ENCODE measurements at places on chromosomes 13 and 19.

DNA sequence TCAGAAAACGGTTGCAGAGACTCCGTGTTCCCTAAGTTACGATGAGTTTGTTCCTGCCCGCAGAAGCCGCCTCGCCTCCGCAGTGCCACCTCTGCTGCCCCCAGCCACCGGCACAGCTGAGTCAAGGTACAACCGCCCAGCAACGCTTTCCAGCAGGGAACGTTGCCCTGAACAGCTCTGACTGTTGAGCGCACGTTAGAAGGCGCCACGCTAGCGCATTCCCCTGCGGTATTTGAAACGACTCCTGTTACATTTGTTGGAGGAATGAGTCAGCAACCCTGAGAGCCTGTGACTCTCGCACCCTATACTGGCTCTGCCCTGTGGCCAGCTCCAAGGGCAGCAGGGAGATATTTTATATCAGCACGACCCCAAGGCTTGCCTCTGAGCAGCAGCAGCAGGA, 302.8 kb downstream of the TEX29 start:
- no peak for DNase-seq

- DNase-seq: peak; percentile 82
Observed at GRCh38 chr19:48635263-48635965, 1.8 kb downstream of the DBP start.

DNA sequence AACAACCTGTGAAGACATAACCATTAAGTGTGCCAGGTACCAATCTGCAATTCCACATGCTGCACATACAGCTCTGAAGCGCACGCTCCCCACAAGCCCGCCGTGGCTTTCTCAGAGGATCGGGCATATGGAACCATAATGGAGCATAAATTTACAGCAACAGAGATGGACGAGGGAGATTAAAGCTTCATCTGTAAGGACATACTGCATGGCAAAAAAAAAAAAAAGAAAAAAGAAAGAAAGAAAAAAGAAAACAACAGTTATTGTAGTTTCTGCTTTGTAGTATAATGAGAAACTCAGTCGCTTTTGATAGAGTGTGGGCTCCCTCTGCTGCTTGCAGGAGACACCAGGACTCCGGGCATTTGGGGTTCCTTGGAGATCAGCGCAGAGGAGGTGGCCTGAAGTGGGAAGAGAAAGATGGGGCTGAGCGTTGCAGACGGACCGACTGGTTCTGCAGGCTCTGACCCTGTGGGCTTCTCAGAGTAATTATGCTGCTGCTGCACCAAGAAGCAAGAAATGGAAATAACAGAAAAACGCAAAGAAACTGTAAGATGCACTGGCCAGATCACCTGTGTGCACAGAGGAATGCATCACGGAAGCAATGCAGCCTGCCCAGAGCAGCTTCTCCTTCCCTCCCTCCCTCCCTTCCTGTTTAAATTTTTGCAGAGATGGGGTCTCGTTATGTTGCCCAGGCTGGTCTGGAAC, 10.8 kb upstream of the PDCD5 start:
- peak; percentile 78 for DNase-seq

- DNase-seq: peak; percentile 31
Observed at GRCh38 chr13:52845334-52845761, 3.1 kb downstream of the PCDH8 start.

- DNase-seq: no peak
Observed at GRCh38 chr19:55228403-55229031, at the start of gene TMEM86B. TSS of gene TMEM86B (minus strand) at chr19:55228763. CDS start at chr19:55228741, 22 bp downstream.

DNA sequence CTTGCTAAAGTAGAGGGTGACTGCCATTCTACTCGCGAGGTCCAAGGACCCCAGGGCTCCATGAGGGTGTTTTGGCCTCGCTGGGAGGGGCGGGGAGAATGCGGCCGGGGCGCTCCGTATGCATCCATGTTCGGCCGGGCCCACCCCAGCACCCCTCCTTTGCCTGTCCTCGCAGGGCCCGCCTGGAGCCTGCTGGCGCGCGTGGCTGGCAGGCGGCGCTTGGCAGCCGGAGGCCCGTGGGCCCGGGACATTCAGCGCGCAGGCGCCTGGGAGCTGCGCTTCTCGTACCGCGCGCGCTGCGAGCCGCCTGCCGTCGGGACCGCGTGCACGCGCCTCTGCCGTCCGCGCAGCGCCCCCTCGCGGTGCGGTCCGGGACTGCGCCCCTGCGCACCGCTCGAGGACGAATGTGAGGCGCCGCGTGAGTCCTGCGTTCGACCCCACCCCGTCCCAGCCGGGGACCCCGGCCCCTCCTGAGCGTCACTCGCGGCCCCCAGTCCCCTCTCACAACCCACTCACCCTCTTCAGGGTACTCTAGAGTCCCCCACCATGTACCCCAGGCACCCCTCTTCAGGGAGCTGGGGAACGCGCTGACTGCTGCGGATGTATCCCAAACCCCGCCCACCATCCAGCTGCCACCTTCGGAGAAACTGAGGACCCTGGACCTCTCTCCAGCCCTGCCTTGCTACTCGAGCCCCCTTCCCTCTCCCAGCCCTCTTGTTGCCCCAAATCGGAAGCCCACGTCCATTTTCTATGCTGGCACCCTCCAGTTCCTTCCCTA, 4.1 kb downstream of the DLL3 start:
- DNase-seq: peak; percentile 78

DNA sequence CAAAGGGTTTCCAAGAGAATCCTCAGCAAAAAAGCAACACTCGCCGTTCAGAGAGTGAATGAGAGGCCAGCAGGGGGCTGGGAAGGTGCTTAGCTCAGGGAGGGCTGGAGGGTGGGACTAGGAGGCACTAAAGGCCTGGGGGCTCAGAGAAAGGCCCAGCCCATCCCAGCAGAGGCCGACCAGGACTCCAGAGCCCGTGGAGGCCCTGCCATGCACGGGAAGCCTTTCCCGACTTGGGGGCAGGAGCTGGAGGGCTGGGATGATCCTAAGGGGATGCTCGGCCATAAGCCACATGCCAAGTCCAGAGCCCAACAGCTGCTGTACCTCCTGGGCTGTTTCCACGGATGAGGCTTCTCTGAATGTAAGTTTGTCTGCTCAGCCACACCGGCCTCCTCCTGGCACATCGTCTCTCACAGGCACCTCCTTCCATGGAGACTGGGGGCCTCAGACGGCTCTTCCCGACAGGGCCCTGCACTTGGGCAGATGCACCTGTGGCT, 19.5 kb downstream of the RASA3 start:
- no peak for DNase-seq

DNA sequence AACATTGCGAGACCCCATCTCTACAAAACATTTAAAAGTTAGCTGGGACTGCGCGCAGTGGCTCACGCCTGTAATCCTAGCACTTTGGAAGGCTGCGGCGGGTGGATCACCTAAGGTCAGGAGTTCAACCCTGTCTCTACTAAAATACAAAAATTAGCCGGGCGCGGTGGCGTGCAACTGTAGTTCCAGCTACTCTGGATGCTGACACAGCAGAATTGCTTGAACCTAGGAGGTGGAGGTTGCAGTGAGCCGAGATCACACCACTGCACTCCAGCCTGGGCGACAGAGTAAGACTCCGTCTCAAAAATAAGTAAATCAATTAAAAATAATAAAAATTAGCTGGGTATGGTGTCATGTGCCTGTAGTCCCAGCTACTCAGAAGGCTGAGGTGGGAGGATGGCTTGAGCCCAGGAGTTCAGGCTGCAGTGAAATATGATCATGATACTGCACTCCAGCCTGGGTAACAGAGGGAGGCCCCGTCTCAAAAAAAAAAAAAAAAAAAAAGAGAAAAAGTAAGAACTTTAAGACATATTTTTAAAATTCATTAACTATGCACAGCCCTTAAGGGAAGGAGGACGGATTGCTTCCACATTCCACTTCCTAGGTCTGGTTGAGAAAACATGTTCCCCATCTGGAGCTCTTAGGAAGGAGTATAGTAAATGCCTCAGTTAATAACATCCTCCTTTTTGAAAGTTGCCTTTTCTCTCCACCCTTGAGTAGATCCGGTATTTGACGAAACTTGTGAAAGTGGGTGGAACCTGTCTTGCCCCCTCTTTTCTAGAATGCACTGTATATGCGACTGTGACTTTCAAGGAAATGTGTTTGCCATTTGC, 26.1 kb downstream of the EXOC3L2 start:
- no peak for DNase-seq

GRCh38 chr13:94390881-94391280, 88.6 kb downstream of the DCT start:
- DNase-seq: no peak

GRCh38 chr19:10045371-10045770, 32.1 kb downstream of the RDH8 start:
- DNase-seq: no peak

DNA sequence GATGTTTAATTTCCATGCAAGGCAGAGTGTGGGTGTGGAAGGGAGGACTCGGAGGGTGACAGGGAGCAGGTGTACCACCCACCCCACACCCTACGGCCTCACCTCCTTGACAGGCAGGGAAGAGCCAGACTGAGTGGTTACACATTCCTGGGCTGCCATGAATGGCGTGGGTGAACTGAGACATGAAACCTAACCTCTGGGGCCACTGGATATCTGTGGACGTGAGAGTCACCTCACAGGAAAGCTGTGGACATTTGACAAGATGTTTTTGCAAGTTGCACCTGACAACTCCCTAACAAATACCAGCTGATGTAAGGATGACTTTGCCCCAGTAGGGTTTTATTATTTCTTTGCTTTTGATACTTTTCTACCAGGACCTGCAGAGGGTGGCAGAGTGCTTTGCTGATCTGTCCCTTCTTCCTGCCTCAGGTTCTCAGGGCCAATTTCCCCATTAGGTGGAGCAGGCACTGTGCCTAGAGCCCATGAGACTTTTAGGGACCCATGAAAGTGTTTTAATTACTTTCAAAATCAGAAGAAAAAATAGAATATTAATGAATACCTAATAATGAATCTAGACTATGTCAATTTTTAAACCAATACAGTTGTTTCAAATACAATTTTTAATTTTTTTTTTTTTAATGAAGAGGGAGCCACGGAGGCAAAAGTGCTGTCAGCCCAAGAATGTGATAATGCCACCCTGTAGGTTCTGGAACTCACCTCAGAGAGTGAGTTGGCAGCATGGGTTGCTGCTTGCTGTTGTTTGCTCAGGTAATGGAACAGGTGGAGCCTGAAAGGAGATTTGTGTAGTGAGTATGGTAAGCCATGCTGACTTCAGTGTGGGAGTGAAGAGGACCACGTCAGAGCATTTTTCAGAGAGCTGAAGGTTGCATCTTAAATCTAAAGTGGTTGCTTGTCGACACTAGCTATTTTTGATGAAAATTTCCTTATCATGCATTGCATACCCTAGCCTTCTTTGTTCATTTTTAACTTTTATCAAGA, 58.0 kb upstream of the CYSLTR2 start:
- peak; percentile 75 for DNase-seq

- no peak for DNase-seq
Observed at GRCh38 chr13:30418717-30419459, 3.4 kb upstream of the UBE2L5 start.

GRCh38 chr19:482186-483041, 13.9 kb upstream of the MADCAM1 start:
- no peak for DNase-seq

DNA sequence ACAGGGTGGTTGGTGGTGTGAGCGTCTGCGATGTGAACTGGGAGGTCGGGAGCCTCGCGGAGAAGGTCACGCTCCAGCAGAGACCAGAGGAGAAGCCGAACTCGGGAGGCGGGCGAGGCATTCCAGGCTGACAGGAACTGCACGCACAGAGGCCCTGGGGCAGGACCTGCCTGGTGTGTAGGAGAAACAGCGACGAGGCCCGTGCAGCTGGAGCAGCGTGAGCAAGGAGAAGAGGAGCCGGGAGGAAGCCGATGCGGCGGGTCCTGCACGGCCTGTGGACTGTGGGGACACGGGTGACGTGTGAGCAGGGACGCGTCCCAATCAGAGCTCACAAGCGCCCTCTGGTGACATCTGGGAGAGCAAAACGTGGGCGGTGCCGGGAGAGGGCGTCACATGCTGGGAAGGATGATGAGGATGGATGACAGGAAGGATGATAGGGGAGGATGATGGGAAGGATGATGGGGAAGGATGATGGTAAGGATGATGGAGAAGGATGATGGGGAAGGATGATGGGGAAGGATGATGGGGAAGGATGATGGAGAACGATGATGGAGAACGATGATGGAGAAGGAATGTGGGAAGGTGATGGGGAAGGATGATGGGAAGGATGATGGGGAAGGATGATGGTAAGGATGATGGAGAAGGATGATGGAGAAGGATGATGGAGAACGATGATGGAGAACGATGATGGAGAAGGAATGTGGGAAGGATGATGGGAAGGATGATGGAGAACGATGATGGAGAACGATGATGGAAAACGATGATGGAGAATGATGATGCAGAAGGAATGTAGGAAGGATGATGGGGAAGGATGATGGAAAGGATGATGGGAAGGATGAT, 16.1 kb upstream of the MADCAM1 start:
- DNase-seq: peak; percentile 45

DNA sequence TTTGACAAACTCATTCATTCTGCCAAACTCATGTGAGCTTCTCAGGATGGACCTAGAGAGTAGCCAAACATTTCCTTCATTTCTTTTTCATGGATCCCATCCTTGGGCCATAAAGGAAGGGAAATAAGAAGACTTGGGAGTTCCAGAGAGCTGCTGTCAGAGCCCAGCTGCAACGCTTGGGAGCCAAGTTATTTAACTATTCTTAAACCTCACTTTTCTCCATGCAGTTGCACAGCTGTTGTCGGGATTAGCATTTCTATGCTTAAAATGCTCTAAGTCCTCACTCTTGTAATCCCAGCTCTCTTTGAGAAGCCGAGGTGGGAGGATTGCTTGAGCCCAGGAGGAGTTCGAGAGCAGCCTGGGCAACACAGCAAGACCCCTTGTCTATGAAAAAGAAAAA, 11.7 kb upstream of the CASP14 start:
- no peak for DNase-seq

DNA sequence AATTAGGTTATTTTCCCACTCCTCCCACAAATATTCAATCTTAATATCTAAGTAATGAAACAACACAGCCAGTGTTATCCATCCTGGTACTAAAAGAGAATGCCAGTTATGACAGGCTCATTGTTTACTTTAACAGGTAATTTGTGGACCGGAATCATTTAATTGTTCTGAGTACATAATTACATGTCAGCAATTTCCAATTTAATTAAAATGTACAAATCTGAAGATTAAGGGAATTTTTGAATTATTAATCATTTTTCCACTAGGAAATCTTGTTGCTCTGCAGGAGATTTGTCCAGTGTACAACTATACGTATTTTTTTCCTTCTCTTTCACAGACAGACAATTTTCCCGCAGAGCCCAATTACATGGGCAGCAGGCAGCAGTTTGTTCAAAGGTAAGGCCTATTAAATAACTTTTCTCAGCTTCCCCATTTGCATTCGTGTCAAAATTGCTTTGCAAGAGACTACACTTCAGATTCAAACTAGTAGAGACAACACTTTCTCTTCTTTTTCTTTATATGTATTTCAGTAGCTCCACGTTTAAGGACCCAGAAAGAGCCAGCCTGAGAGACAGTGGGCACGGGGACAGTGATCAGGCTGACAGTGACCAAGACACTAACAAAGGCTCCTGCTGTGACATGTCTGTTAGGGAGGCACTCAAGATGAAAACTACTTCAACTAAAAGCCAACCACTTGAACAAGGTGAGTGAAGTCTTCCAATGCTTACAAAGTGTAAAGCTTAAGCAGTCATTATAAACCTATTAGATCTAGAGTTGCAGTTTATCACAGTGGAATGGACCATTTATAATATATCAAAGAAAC, 34.8 kb downstream of the PCDH17 start:
- DNase-seq: no peak

Measured in activated naive CD4-positive, alpha-beta T cell treated with anti-CD3 and anti-CD28 coated beads, Interleukin-2, amount 10 ng/mL, durations not matched to agents 7 days and 5 days (primary cell).